Activated naive CD8-positive, alpha-beta T cell treated with anti-CD3 and anti-CD28 coated beads, Interleukin-2, amount 50 U/mL, for 24 hours (primary cell): ENCODE measurements at places on chromosomes 12 and 14.

DNA sequence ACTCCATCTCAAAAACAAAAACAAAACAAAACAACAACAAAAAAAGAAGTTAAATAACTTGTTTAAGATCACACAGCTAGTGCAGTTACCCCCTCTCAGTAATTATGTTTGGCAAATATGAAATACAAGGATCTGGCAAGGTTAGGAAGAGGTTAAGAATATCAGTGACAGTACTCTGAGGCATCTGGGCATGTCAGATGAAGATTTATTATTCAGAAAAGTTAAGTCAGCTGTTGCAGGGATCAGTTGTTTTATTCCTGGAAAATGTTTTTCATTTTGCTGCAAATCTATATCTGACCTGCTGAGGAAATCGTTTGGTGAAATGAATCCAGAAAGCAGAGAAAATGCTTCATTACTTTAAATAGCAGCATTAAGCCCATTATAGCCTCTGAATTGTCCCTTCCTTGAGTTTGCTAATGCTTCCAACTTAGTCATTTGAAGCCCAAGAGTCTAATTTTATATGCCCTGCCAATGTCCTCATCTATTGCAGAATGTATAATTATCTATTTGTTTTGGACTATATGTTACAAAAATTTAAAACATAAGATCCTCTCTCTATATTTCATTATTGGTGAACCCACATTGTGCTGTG is 8.1 kb downstream of the GPX2 start:
- no peak for DNase-seq
- H3K27me3 ChIP-seq, result no peaks in the 10 kb centered on the region
- no peak overlapping the region for H3K4me3 ChIP-seq

DNA sequence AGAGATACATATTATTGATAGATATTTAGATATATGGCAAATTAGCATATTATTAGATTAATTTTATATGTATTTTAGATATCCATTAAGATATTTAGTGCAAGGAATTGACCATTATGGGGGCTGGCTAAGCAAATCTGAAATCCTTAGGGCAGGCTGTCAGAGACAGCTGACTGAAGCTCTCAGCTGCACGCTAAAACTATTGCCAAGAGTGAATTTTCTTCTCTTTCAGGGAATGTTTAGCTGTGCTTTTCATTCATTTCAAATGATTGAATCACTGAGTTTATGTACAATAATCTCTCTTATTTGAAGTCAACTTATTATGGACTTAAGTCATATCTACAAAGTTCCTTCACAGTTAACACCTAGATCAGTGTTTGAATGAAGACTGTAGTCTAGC is 566.5 kb downstream of the LRFN5 start:
- H3K27ac ChIP-seq, result no peak overlapping the region
- H3K4me3 ChIP-seq, result no peak overlapping the region
- no peaks in the 10 kb centered on the region for H3K36me3 ChIP-seq
- no peak for DNase-seq
- H3K27me3 ChIP-seq, result no peaks in the 10 kb centered on the region

GRCh38 chr12:3321881-3322280 is 169.1 kb upstream of the PRMT8 start:
- peaks cover 4% of the 10 kb centered on the region for H3K27me3 ChIP-seq
- no peak for DNase-seq
- H3K4me3 ChIP-seq, result no peak overlapping the region

- H3K4me1 ChIP-seq, result peaks cover 37% of the 10 kb centered on the region
- no peaks in the 10 kb centered on the region for H3K27me3 ChIP-seq
- no peak overlapping the region for H3K27ac ChIP-seq
- no peak overlapping the region for H3K4me3 ChIP-seq
- no peaks in the 10 kb centered on the region for H3K36me3 ChIP-seq
Observed at GRCh38 chr14:65880507-65880906, 468.0 kb downstream of the FUT8 start.

DNA sequence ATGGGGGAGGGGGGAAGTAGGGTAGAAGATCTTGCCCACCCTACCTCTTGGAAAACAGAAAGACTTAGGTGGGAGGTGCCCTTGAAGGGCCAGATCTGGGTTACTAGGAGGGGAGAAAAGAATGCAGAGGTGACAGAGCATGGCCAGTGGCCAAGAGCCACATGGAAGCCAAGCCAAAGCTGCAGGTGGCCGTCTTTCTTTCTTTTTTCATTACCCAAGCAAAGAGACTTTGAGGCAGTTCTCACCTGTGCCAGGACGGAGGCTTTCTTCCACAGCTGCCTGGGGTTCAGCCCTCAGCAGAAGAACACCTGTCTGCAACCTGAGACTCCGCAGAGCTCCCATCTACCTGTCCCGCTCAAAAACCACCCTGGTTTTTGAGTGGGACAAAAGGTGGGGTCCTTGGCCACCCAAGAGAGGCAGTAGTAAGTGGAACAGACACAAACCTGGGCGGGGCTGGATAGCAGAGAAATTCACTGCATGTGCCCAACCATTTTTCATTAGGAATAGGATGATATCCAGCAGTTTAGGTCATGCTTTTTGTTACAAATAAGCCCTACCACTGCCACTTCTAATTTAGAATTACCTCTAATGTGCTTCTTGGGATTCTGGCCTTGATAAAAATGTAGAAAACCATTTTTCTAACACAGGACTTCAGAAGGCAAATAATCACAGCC is 116.5 kb downstream of the DYRK2 start:
- H3K36me3 ChIP-seq, result peaks cover 3% of the 10 kb centered on the region
- no peak overlapping the region for H3K27ac ChIP-seq
- H3K27me3 ChIP-seq, result no peaks in the 10 kb centered on the region
- peaks cover 13% of the 10 kb centered on the region for H3K4me1 ChIP-seq

DNA sequence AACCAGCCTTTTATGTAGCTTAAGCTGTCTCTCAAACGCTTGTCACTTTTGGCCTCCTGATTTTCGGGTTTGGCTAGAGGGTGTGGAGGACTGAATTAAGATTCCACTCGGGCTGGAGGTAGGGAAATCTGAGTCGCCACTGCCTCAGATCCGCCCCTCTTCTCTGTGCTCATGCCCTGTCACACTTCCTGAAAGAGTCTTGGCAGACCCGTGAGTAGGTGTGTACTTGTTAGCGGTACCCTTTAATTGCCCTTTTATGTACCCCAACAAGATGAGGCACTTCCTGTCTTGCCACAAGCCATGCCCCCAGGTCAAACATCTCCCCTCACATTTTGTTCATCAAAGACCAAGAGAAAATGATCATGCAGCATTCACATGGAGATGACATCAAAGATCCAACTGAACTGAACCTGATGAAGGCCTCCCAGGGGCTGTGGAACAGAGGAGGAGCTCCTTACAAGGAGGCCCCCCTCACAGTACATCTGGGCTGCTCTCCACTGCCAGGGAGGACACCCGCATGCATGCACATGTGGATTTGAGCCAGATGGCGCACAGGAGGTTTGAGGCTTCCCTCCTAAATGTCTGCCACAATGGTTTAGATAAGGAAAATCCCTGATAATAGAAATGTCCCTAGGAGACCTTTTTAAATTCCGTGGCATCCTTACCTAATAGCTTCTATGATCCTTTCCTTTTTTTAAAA is 86.5 kb upstream of the CDKN3 start:
- DNase-seq, result no peak
- H3K36me3 ChIP-seq, result no peaks in the 10 kb centered on the region
- no peak overlapping the region for H3K4me3 ChIP-seq
- H3K27me3 ChIP-seq, result no peaks in the 10 kb centered on the region

GRCh38 chr12:111788178-111788654 is 21.5 kb downstream of the ALDH2 start:
- no peak overlapping the region for H3K4me3 ChIP-seq
- H3K36me3 ChIP-seq, result no peaks in the 10 kb centered on the region
- H3K27me3 ChIP-seq, result no peaks in the 10 kb centered on the region
- no peak overlapping the region for H3K27ac ChIP-seq

GRCh38 chr12:80862531-80862930 is 75.2 kb downstream of the LIN7A start:
- no peak overlapping the region for H3K4me3 ChIP-seq
- no peaks in the 10 kb centered on the region for H3K27me3 ChIP-seq
- no peaks in the 10 kb centered on the region for H3K4me1 ChIP-seq
- H3K36me3 ChIP-seq, result no peaks in the 10 kb centered on the region

DNA sequence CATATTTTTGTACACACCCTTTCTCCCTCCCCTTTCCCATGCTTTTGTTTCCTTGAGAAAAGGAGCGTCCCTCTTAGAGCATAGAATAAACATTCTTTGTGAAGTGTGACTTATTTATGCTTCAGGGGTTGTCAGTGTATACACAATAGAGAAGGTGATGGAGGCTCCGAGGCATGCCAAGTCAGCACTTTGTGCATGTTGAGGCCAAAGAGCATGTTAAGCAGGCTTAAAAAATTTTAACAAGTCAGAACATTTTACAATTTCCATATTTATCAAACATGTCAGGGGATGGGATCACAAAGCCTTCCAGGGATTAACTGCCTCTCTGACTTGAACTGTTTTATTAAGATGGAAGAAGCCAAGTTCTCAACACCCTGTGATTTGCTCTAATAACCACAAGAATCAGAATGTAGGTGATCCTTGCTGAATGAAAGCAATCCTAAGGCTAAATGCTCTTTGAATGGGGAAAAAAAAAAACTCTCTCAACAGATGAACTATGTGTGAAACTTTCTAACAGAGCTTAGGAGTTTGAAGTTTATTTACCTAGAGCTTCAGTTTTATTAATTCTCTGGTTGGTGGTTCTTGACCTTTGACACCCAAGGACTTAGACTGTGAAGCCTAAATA is 223.1 kb downstream of the RAD51B start:
- H3K4me1 ChIP-seq, result no peaks in the 10 kb centered on the region
- no peak overlapping the region for H3K27ac ChIP-seq
- H3K4me3 ChIP-seq, result no peak overlapping the region
- no peak for DNase-seq
- peaks cover 1% of the 10 kb centered on the region for H3K36me3 ChIP-seq

- H3K4me3 ChIP-seq, result no peak overlapping the region
- H3K27me3 ChIP-seq, result peaks cover 2% of the 10 kb centered on the region
- H3K36me3 ChIP-seq, result no peaks in the 10 kb centered on the region
- no peaks in the 10 kb centered on the region for H3K4me1 ChIP-seq
Observed at GRCh38 chr14:50714450-50715073, 46.5 kb upstream of the SAV1 start.

GRCh38 chr12:15977999-15978951 is 67.1 kb downstream of the DERA start:
- no peak for DNase-seq
- H3K4me1 ChIP-seq, result no peaks in the 10 kb centered on the region
- H3K27ac ChIP-seq, result no peak overlapping the region

DNA sequence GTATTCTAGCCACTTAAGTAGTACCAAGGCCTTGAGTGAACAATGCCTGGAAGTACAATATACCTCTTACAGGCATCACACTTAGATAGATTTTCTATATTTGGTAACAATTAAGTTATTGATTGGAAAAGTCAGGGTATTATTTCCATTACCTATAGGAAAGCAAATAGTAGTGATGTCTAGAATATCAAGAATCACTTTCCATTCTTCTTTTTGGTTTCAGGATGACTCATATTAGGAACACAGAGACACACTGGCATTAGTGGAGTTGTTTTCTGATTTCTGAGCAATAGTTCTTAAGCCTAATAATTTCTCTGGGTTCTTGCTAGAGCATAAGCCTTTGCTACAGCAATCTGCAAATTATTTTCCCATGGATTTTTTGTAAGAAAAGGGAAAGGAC is 1640.0 kb upstream of the SEL1L start:
- no peak for DNase-seq
- no peaks in the 10 kb centered on the region for H3K36me3 ChIP-seq
- no peaks in the 10 kb centered on the region for H3K27me3 ChIP-seq
- no peak overlapping the region for H3K27ac ChIP-seq

GRCh38 chr14:100155049-100155621 is 4.3 kb downstream of the DEGS2 start:
- H3K4me3 ChIP-seq, result no peak overlapping the region
- peaks cover 4% of the 10 kb centered on the region for H3K4me1 ChIP-seq
- H3K27me3 ChIP-seq, result peaks cover 14% of the 10 kb centered on the region
- peaks cover 4% of the 10 kb centered on the region for H3K36me3 ChIP-seq

GRCh38 chr14:55805250-55805649 is 225.2 kb downstream of the KTN1 start:
- peaks cover 42% of the 10 kb centered on the region for H3K4me1 ChIP-seq
- H3K27me3 ChIP-seq, result no peaks in the 10 kb centered on the region
- no peak overlapping the region for H3K27ac ChIP-seq
- no peak for DNase-seq
- H3K36me3 ChIP-seq, result peaks cover 6% of the 10 kb centered on the region

GRCh38 chr14:59098377-59098776 is 90.1 kb upstream of the DAAM1 start:
- H3K27ac ChIP-seq, result no peak overlapping the region
- no peak for DNase-seq
- no peak overlapping the region for H3K4me3 ChIP-seq
- H3K27me3 ChIP-seq, result peaks cover 9% of the 10 kb centered on the region
- H3K4me1 ChIP-seq, result no peaks in the 10 kb centered on the region

DNA sequence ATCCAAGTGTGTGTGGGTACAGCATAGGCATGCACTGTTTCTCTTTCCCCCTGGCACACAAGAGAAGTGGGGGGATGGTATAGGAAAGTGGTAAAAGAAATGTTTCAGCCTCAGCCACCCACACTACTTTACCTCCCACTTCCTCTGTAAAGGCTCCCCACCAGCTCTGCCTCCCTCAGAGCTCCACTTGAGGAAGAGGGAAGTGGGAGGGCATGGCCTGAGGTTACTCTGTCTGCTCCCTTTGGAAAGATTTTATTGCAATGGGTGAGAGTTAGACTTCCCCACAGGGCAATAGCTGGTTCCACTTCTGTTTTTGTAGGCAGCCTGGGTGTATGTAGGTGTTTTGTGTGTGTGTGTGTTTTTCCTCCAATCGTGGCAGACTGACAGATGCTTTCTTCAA is 145.3 kb downstream of the SSPN start:
- no peaks in the 10 kb centered on the region for H3K27me3 ChIP-seq
- peaks cover 41% of the 10 kb centered on the region for H3K36me3 ChIP-seq
- no peak overlapping the region for H3K4me3 ChIP-seq
- peaks cover 16% of the 10 kb centered on the region for H3K4me1 ChIP-seq

- peaks cover 28% of the 10 kb centered on the region for H3K4me1 ChIP-seq
- no peak for DNase-seq
- peaks cover 4% of the 10 kb centered on the region for H3K36me3 ChIP-seq
- H3K27me3 ChIP-seq, result peaks cover 3% of the 10 kb centered on the region
- H3K4me3 ChIP-seq, result peak overlapping the region; percentile 10
Observed at GRCh38 chr12:62250671-62251608, 9.3 kb upstream of the USP15 start.

DNA sequence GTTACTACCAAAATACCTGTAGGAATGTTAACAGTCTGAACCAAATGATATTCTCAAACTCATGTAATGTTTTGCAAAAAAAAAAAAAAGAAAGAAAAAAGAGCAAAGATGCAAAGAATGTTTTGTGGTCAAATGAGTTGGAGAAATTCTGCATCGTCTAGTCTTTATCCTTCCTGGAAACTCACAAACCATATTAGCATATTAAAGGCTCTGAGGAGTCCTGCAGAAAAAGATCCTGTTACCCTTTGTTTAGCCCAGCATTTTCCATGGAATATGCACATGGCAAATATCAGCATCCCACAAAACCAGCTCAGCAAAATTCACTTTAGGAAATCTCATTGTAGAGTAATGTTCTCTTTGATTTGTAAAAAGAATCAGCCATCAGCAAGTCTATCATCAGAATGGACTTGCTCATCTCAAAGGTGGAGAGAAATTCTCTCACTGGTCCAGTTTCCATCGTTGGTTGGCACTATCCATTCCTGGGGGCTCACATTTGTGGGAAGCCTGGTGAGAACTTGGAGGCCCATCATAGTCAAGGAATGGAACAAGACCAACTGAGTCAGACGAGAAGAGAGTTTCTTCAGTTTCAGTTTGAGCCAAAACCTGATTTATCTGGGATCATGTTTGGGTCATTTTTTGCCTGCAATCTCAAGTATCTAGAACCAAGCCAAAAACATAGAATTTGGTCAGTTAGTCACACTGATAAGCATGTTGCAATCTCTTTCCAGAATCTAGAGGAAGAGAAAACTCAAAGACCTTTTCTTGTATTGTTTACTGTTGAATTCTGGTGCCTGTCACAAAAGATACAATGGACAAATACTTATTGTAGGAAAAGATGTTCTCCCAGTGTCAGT is 129.8 kb downstream of the TBX5 start:
- H3K4me3 ChIP-seq, result no peak overlapping the region
- no peaks in the 10 kb centered on the region for H3K4me1 ChIP-seq
- H3K36me3 ChIP-seq, result no peaks in the 10 kb centered on the region
- H3K27me3 ChIP-seq, result peaks cover 4% of the 10 kb centered on the region
- H3K27ac ChIP-seq, result no peak overlapping the region
